Activated CD4-positive, alpha-beta T cell treated with anti-CD3 and anti-CD28 coated beads, Interleukin-2, amount 10 ng/mL, durations not matched to agents 24 days and 14 days (primary cell): ENCODE measurements at places on chromosomes 5 and 9. TPM values are rescaled to one million over a fixed set of nuclear protein-coding genes. Genes with fewer than 3 reads are reported as not detected.

GRCh38 chr5:77876316-77876715, 100.2 kb upstream of the TBCA start:
- H3K4me3 ChIP-seq = no peak overlapping the region
- DNase-seq = no peak
- no peaks in the 10 kb centered on the region for H3K36me3 ChIP-seq
- no peak overlapping the region for H3K27ac ChIP-seq
- H3K4me1 ChIP-seq = peaks cover 4% of the 10 kb centered on the region

DNA sequence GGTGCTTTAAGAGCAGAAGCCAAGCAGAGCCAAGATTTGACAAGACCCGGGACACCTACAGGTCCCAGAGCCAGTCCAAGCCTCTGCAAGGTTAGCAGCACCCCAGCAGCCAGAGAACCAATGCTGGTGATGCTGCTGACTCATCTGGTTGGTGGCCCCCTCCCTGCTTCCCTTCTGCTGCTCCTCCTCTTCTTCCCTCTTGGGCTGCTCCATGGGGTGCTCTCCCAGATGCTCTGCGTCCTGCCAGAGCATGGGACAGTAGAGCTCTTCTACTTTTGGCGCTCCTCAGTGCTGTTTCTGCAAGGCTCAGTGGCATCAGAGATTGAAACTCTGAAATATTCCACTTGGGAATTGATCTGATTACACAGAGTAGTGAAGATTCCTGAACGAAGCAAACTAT, 76.1 kb upstream of the SAP30L start:
- peaks cover 4% of the 10 kb centered on the region for H3K36me3 ChIP-seq
- no peak overlapping the region for H3K4me3 ChIP-seq
- H3K27ac ChIP-seq = no peak overlapping the region

DNA sequence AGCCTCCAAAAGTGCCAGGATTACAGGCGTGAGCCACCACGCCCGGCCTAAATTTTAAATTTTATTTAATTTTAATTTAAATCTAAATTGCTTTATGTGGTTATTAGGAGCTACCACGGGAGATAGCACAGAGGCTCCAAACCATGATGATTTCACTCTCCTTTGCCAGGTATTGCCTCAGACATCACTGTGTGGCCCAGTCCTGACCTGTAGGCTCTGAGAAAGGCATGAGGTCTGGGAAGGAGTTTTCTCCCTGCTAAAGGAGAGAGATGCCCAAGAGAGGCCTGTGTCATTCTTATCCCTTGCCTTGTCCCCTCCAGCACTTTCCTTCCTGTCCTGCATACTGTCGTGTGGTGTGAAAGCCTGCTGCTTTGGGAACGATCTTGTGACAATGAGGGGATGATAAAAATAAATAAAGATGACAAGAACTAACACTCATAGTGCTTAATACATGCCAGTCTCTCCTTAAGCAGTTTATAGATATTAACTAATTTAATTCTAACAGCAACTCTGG, 37.0 kb upstream of the BASP1 start:
- no peaks in the 10 kb centered on the region for H3K36me3 ChIP-seq
- no peak overlapping the region for H3K27ac ChIP-seq
- no peak for DNase-seq
- no peaks in the 10 kb centered on the region for H3K27me3 ChIP-seq

The SLC4A9 gene
- total RNA-seq = not detected in 2 replicates

GRCh38 chr9:92499701-92500100, 17.4 kb upstream of the ASPN start:
- H3K27me3 ChIP-seq = no peaks in the 10 kb centered on the region
- no peak for DNase-seq

The HINT2 gene
- 42.3 and 42.5 TPM in 2 replicates for total RNA-seq

The G3BP1 gene
- total RNA-seq = 362 and 367 TPM in 2 replicates

The CACFD1 gene
- 0.40 and 0.70 TPM in 2 replicates for total RNA-seq

The TAF11L9 gene
- total RNA-seq = not detected in 2 replicates

DNA sequence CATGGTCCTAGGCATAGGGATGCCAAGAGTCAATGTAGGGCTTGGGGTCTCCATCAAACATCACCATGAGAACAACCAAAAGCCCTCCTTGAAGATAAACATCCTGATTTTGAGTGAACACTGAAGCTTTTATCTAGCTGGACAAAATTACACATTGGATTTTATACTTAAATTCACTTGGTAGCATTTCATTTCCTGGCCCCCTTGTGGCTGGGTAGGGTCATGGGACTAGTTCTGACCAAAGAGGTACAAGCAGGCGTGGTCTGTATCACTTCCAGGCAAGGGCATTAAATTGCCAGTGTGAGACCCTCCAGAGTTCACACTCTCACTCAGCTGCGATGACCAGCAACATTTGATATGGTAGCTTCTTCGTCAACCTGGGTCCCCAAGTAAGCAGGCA, 320.3 kb downstream of the ACTL7B start:
- H3K27me3 ChIP-seq = no peaks in the 10 kb centered on the region
- H3K4me1 ChIP-seq = no peaks in the 10 kb centered on the region
- no peak for DNase-seq
- no peaks in the 10 kb centered on the region for H3K36me3 ChIP-seq

The ITGA1 gene
- 1.6 and 2.2 TPM in 2 replicates for total RNA-seq

DNA sequence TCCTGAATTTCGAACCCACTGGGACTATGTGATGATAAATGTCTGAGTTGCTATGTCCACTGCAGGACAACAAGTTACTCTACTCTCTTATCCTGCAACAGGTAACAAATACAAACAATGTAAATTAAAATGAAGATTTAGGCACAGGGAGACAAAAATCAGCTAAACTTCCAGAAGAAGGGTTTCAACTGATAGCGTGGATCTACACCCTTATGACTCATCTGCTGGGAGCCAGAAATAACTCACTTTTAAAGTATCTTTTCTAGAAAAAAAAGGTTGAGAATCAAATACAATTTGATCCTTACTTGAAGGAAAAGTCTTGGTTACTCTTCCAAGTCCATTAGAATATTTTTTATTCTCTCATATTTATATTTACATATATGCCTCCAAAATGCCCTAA, 21.4 kb downstream of the PJA2 start:
- no peak for DNase-seq
- peaks cover 13% of the 10 kb centered on the region for H3K4me1 ChIP-seq
- peak overlapping the region; percentile 11 for H3K27ac ChIP-seq
- no peak overlapping the region for H3K4me3 ChIP-seq

The PCDHA11 gene
- not detected in 2 replicates for total RNA-seq

DNA sequence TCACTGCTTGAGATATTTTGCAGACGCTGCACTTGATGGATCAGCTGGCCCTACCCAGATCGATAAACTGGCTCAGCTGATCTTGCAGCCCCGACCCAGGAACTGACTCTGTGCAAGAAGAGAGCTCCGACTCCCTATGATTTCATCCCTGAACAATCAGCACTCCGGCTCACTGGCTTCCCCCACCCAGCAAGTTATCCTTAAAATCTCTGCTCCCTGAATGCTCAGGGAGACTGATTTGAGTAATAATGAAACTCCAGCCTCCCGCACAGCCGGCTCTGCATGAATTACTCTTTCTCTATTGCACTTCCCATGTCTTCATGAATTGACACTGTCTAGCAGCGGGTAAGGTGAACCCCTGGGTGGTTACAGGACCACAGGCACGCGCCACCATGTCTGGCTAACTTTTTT, 16.9 kb upstream of the NANS start:
- H3K4me1 ChIP-seq = peaks cover 4% of the 10 kb centered on the region
- no peaks in the 10 kb centered on the region for H3K36me3 ChIP-seq
- H3K27ac ChIP-seq = no peak overlapping the region
- H3K27me3 ChIP-seq = no peaks in the 10 kb centered on the region

DNA sequence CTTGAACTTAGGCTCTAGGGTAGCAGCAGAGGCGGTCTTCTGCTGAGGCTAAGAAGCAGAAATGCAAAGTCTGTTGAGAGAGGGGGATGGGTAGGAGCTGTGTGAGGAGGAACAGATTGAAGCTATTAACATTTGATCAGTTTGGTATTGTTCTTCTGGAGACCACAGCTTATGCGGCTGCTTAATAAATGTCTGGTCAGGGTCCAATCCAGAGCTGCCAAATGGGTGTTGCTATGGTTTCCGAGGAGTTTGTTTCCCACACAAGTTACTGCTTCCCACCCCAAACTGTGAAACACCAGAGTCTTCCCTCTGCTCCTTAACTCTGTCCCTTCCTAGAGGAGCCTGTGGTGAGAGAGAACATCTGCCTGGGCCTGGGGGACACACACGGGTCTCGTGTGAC, 142.2 kb upstream of the KLF4 start:
- DNase-seq = no peak
- no peaks in the 10 kb centered on the region for H3K36me3 ChIP-seq
- no peaks in the 10 kb centered on the region for H3K4me1 ChIP-seq
- H3K4me3 ChIP-seq = no peak overlapping the region

- H3K4me3 ChIP-seq = no peak overlapping the region
- no peaks in the 10 kb centered on the region for H3K27me3 ChIP-seq
- H3K4me1 ChIP-seq = no peaks in the 10 kb centered on the region
- peak; percentile 7 for DNase-seq
- no peaks in the 10 kb centered on the region for H3K36me3 ChIP-seq
- H3K27ac ChIP-seq = no peak overlapping the region
Measured at GRCh38 chr5:67699560-67699959, 503.0 kb upstream of the CD180 start.

DNA sequence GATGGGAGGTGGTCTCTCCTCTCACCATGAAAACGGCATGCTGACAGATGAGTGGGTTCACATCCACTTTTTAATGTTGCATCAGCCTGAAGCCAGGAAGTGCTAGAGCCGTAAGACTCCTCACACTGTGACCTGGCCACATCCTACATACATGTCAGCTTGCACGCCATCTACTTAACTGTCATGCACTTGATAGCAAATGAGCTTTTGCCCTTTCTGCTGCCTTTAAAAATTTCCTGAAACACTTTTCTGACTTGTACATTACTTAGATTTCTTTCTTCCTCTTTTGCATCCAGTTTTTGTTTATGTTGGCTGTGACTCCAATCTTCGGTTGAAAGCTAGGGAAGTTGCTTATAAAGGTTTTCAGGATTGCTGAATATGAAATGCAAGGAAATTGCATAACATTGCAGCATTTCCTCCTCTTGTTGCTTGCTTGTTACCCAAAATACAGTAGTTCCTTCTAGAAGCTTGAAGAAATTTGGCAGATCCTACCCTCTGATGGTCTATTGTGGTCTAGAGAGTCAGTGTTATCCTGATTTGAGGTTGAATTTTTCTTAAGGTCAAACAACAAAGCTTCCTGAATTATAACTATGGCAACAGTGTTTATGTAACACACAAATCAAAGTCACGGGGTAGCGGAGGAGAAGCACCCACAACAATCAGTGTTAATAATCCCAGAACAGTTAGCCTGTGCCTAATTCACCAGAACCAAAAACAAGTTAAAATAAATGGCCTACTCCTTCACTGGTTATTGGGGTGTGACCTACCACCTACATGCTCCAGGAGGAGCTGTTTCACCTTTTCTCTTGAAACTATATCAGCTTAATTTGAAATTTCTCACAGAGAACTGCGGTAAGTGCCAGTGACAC, 232.5 kb downstream of the ARHGAP26 start:
- H3K27ac ChIP-seq = peak overlapping the region; percentile 99
- DNase-seq = peak; percentile 90
- no peaks in the 10 kb centered on the region for H3K27me3 ChIP-seq
- H3K4me1 ChIP-seq = peaks cover 69% of the 10 kb centered on the region
- peak overlapping the region; percentile 76 for H3K4me3 ChIP-seq
- peaks cover 9% of the 10 kb centered on the region for H3K36me3 ChIP-seq

DNA sequence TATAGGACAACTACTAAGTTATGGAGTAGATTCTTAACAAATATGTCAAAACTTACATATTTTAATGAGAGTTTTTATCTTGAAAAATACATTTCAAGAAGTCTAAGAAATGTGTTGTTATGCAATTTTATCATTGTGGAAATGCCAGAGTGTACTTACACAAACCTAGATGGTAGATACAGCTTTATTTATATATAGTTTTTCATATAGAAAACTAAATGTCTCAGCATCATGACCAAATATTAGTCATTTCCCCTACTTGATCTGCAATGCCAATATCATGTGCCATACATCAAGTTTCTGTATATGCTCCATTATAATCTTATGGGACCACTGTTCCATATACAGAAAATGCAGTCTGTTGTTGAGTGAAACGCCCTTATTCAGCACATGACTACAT, 28.7 kb downstream of the CAST start:
- H3K27me3 ChIP-seq = no peaks in the 10 kb centered on the region
- H3K36me3 ChIP-seq = peaks cover 13% of the 10 kb centered on the region
- DNase-seq = no peak
- no peak overlapping the region for H3K27ac ChIP-seq
- peaks cover 10% of the 10 kb centered on the region for H3K4me1 ChIP-seq

The ZFP37 gene
- total RNA-seq = 0.30 and 0.33 TPM in 2 replicates

DNA sequence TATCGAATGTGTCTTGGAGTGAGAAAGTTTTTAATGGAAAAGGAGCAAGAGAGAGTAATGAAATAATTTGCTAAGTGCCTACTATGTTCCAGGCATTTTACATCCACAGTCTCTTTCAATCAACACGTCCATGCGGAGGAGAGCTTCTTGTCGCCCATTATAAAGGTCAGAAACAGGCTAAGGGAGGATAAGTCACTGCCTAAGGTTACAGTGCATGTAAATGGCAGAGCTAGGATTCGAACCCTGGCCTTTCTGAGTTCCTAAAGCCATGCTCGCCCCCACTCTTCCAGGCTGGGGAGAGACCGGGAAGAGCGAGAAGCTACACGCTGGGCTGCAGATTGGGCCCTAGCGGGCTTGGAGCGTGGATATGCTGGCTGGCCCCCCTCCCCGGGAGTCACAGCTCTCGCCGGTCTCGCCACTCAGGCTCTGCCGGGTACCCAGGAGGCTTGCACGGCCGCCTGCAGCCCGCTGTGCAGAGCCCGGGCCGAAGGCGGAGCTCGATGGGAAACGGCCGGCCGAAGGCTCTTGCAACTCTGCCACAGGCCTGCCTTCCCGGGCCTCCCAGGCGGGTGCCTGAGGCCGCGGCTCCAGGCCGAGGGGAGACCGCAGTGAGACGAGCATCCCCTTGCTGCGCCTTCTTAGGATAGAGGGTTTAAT, 775 bp upstream of the LHX2 start:
- H3K4me1 ChIP-seq = peaks cover 11% of the 10 kb centered on the region
- H3K4me3 ChIP-seq = no peak overlapping the region
- H3K27ac ChIP-seq = peak overlapping the region; percentile 67
- H3K36me3 ChIP-seq = peaks cover 14% of the 10 kb centered on the region

The PDCD1LG2 gene
- 1.3 and 1.5 TPM in 2 replicates for total RNA-seq

- H3K4me3 ChIP-seq = no peak overlapping the region
- peaks cover 8% of the 10 kb centered on the region for H3K27me3 ChIP-seq
- no peaks in the 10 kb centered on the region for H3K4me1 ChIP-seq
- H3K36me3 ChIP-seq = no peaks in the 10 kb centered on the region
Measured at GRCh38 chr5:42250-42649, 49.7 kb upstream of the PLEKHG4B start.

GRCh38 chr5:10172247-10172646, 77.4 kb downstream of the ATPSCKMT start:
- no peaks in the 10 kb centered on the region for H3K36me3 ChIP-seq
- H3K27me3 ChIP-seq = no peaks in the 10 kb centered on the region
- DNase-seq = no peak
- H3K27ac ChIP-seq = no peak overlapping the region
- H3K4me1 ChIP-seq = no peaks in the 10 kb centered on the region

GRCh38 chr9:121187636-121188305, 13.9 kb downstream of the RAB14 start:
- DNase-seq = no peak
- H3K36me3 ChIP-seq = peaks cover 38% of the 10 kb centered on the region
- H3K4me1 ChIP-seq = peaks cover 39% of the 10 kb centered on the region
- no peak overlapping the region for H3K4me3 ChIP-seq
- H3K27me3 ChIP-seq = no peaks in the 10 kb centered on the region

The CSF1R gene
- 0.14 TPM in 1 of 2 replicates, not detected in the other for total RNA-seq

- no peak overlapping the region for H3K27ac ChIP-seq
- no peaks in the 10 kb centered on the region for H3K4me1 ChIP-seq
- DNase-seq = no peak
- H3K27me3 ChIP-seq = peaks cover 18% of the 10 kb centered on the region
Measured at GRCh38 chr5:54362434-54362833, 52.1 kb upstream of the ARL15 start.
